Activated CD8-positive, alpha-beta memory T cell treated with anti-CD3 and anti-CD28 coated beads, Interleukin-2, amount 50 U/mL, for 4 hours (primary cell): ENCODE measurements at places on chromosomes 3 and 15.

GRCh38 chr15:40925863-40926658, 3.1 kb upstream of the DLL4 start:
- DNase-seq = no peak

GRCh38 chr3:9897408-9898372, 5.0 kb upstream of the IL17RE start:
- DNase-seq = no peak

DNA sequence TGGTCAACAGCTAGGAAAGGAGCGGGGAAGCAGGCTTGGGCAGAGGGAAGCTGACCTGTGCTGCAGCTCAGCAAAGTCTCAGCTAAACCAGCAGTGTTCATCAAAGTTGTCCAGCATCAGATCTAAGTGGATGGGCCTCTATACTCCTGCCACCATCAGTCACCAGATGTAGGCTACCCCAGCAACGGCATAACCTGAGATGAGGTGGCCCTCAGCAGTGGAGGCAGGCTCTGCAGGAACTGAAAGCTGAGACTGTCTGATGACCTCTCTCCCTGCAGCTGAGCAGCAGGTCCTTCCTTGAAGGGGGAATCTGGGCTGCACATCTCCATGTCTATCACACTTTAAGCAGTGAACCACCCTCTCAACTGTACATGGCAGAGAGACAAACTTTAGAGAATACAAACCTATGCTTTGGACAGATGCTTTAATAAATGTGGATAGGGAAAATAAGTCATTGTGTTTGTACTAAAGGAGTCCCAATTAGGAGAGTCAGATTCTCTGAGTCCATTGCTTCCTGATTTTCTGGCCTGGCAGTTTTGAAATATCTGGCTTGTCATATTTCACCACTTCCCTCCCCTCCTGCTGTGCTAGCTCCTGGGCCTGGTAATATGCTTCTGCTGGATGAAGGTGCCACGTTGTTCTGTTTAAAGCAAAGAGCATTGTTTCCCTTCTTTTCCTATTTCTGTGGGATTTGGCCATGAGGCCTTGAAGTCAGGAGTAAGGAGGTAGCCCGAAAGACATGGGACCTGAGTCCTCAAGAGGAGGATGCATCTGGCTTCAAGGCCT, 11.1 kb upstream of the PSTPIP1 start:
- DNase-seq = no peak

GRCh38 chr3:185268194-185268962, 14.5 kb upstream of the EHHADH start:
- DNase-seq = no peak

DNA sequence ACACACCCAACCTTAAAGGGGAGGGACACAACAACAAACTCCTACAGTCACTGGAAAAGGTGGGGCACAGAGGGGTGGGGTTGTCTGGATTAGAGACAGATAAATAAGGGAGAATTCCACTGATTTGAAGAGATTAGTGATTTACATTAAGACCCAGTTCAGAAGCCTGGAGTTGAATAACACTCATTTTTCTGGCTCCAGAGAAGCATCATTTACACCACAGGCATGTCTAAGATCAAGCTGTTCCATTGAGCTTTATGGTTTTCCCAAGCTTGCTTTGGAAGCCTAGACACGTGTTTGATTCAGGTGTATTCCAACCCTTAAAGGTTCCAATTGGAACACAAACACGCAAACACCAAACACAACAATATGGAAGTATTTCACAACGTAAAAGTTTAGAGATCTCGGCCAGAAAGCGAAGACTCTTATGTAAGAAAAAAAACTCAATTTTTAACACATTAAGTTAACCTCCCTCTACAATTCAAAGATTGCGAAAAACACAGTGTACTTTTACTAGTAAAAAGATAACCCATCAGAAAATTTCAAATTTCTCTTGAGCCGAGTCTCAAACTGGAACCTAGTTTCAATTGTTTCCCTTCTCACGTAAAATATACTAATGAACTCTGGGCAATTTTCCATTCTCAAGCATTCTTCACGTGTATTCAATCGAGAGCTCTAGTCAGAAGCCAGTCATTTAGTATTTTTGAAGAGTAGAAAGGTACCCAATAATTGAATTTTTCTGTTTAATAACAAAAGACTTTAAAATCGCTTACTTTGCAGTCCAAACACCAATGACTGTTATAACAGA, 2.1 kb downstream of the TRA2B start:
- no peak for DNase-seq

- no peak for DNase-seq
Observed at GRCh38 chr3:161035711-161036110, 69.4 kb downstream of the B3GALNT1 start.

- no peak for DNase-seq
Observed at GRCh38 chr3:143429628-143430514, 310.3 kb downstream of the CHST2 start.

DNA sequence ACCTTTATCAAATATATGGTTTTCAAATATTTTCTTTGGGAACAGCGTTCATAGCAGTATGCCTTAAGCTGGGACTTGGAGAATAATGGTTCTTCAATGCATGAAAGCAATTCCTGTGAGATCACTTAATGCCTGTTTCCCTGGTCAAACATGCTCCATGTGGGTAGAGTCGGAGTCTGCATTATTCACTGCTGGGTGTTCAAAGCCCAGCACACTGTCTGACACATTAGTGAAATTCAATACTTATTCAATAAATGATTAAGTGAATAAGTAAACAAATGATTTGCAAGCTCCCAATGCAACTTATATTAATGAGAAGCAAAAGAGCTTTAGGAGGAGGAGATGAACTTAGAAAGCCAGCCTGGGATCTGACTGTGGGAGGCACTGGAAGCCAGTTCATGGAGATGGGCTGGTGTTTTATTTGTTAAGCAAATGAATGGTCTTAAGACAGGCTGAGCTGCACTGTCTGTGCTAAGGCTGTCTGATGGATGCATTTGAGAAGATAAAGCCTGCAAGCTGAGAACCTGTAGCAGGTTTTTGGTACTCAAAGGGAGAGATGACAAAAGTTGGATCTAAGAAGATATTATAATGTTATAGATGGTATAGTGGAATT, 490.8 kb downstream of the MCTP2 start:
- no peak for DNase-seq

DNA sequence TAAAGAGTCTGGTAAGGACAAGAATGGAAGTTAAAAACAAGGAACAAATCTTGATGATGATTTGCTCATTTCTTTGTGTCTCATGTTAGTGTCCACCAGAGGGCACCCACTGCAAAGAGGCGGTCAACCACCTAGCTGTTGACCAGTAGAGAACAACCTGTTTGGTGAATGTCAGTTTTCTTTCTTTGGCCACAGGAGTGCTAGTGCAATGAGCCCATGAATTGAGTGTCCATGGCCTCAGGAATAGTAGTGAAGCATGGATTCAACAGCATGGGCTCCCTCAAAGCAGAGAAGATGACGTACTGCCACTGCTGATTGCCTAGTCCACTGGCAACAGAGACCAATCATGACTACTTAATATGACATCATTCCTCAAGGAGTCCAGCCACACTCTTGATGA, 10.7 kb upstream of the CNTN6 start:
- no peak for DNase-seq

- DNase-seq = no peak
Observed at GRCh38 chr15:40306371-40306770, 1.4 kb downstream of the PLCB2 start.

- no peak for DNase-seq
Observed at GRCh38 chr3:14397940-14398796, 4.2 kb upstream of the SLC6A6 start.

DNA sequence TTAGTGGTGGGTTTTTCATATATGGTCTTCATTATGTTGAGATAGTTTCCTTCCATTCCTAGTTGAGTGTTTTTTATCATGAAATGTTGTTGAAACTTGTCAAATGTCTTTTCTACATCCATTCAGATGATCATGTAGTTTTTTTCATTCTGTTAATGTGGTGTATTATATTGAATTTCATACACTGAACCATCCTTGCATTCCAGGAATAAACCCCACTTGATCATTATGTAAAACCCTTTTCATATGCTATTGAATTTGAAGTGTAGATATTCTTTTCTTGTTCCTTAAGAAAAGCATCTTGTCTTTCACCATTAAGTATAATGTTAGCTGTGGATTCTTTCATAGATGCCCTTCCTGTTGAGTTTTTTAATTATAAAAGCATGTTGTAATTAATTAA, 42.9 kb downstream of the PIAS1 start:
- no peak for DNase-seq

GRCh38 chr3:45123581-45124269, 22.5 kb downstream of the CDCP1 start:
- DNase-seq = no peak

GRCh38 chr15:42891569-42891968, 29.0 kb downstream of the TTBK2 start:
- DNase-seq = no peak

DNA sequence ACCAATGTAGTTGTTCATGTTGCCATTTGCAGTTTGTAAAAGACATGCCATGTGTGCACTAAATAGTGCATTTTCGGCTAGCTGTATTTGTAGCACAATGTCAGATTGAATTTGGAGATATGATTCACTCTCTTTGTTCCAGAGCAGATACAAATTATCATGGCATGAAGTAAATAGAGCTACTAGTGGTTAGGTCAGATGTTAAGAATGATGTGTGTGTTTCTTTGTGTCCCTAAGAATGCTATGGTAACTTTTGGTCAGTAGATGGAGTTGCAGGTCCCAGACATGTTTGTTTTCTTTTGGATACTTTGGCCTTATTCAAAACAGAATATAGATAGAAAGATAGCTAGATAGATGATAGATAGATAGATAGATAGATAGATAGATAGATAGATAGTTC, 595.8 kb downstream of the NLGN1 start:
- no peak for DNase-seq

DNA sequence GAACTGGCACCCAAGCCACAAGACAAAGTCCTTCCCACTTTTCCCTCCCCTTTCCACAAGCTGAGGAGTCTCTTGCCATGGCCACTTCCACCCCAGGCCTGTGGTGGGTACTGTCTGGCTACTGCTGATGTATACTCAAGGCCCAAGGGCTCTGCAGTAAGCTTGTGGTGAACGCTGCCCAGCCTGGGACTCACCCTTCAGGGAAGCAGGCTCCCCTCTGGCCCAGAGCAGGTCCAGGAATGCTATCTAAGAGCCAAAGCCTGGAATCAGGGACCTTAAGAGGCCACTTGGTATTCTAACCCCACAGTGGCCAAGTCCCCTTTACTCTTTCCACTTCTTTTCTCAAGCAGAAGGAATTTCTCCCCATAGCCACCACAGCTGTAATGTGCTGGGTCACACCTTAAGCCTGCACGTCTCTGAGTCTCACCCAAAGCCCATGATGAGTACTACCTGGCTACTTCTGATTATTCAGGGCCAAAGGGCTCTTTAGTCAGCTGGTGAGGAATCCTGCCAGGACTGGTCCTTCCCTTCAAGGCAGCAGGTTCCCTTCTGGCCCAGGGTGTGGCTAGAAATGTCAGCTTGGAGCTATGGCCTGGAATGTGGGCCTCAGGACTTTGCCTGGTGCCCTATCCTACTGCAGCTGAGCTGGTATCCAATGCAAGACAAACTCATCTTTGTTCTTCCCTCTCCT, 4.0 kb downstream of the PATL2 start:
- DNase-seq = no peak

DNA sequence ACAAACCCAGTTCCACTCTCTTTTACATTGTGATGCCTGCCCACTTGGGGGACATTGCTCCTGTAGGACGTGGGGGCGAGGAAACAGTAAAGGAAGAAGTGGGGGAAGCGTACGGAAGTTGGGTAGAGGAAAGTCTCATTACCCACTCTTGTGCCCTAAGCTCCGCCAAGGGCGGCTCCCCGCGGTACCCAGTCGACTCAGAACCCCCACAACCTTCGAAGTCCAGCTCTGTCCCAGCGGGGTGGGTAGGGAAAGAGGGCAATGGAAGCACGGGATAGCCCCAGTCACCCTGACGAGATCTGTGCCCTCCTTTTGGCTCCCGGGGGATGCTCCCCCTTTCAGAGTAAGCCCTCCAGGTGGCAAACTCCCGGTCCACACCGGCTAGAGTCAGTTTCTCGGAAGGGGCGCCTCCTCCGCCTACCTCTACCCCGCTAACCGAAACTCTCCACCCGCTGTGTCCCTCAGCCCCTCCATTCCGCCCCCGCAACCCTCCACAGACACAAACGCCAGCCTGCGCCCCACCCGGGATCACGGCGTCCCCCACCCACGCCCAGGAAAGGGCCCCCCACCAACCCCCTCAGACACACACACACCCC, 527 bp downstream of the CSNK1G1 start:
- DNase-seq = peak; percentile 53

DNA sequence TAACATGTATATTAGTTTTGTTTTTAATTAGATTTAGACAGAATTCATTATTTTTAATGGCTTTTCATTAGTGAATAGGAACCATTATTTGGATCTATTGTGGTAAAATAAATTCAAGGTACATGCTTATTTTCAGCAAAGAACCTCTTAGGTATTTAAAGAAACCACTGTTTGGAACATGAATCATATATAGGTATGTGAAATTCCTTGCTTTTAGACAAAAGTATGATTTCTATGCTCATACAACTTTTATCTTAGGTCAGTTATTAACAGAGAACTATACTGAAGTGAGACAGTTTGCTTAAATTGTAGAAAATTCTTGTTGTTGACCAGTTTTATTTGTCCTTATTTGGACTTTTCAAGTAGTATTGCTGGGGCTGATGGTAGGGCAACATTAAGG, 389.9 kb downstream of the FEZF2 start:
- DNase-seq = no peak

GRCh38 chr3:66140106-66140505, 80.7 kb upstream of the SLC25A26 start:
- no peak for DNase-seq

DNA sequence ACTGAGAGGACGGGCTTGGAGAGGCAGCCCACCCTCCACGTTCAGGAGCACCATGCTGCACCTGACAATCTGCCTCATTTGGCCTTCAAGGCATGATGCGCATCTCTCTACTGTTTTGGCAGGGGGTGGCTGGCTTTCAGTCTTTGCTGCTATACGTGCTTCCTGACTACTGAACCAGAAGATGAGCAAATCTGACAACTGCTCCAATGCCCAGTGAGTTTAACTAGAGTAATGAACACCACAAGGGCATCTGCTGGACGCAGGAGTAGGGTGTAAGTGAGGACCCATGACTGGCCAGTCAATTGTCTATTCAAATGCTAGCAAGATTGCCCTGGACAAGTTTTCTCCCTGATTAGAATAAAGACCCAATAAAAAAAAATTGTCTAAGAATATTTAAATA, 335.7 kb downstream of the MAGI1 start:
- DNase-seq = no peak

GRCh38 chr15:72865486-72865885, 81.9 kb upstream of the ADPGK start:
- no peak for DNase-seq

GRCh38 chr3:121463745-121464144, 82.0 kb downstream of the POLQ start:
- DNase-seq = no peak

DNA sequence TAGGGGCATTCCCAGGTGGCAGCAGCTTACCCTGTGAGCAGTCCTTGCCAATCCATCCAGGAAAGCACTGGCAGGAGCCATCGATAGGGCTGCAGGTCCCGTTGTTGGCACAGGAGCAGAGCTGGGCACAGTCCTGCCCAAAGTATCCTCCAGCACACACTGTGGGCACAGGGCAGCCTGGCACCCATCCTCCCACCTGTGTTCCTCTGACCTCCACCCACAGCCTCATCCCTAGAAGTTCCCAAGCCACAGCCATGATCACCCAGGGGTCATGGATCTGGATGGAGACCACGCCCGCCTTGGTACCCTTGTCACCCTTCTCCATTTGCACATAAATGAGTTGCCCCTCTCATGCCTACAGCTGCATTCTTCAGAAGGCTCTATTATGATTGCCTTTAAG, 48.6 kb downstream of the RAB11A start:
- no peak for DNase-seq
